ENCODE measurements at places on chromosomes 1 and 21.

DNA sequence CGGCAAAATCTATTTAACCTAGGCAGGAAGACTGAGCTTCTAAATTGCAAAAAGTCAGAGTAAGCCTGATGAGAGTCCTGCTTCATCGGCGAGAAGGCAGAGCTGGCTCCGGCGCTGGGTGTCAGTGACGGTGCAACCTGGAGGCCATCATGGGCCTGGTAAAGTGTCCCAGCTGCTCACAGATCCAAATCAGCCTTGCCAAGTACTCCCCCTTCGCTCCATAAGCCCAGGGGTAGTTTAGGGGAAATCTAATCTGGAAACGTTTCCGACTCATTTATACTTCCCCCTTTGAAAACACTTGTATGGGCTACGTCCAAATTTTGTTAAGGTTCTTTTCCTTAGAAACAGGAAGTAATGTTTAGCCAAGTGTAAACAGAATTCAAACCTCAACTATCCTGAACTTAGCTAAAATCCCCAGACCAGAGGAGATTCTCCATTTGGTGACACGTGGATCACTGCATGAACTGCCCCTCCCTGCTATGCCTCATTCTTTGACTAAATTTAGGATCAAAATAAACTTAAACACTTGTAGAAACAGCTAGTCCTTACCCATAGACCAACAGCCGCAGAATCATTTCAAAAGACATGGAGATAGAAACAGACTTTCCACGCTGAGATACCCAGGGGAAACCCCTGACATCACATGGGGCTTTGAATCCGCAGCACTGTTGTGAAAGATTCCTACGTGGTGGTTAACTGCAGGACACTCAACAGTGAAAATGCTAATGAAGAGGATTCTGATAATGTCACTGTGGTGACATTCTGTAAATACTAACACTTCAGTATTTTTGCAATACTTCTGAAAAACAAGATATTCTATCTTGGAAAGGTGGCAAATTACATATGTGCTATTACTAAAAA, 172.7 kb downstream of the TGFBR3 start:
- peak; percentile 72 for DNase-seq

- DNase-seq = peak; percentile 79
Measured at GRCh38 chr1:9900142-9901043, 9.7 kb downstream of the CTNNBIP1 start.

GRCh38 chr1:157226739-157227138, 88.5 kb upstream of the ETV3 start:
- no peak for DNase-seq

- DNase-seq = peak; percentile 52
Measured at GRCh38 chr1:12548973-12549459, 69.0 kb downstream of the DHRS3 start.

GRCh38 chr21:26171258-26172100, 909 bp upstream of the APP start:
- DNase-seq = no peak

GRCh38 chr1:98267423-98267822, 346.6 kb upstream of the DPYD start:
- DNase-seq = no peak

- no peak for DNase-seq
Measured at GRCh38 chr1:43786960-43787359, 79.6 kb downstream of the ST3GAL3 start.

DNA sequence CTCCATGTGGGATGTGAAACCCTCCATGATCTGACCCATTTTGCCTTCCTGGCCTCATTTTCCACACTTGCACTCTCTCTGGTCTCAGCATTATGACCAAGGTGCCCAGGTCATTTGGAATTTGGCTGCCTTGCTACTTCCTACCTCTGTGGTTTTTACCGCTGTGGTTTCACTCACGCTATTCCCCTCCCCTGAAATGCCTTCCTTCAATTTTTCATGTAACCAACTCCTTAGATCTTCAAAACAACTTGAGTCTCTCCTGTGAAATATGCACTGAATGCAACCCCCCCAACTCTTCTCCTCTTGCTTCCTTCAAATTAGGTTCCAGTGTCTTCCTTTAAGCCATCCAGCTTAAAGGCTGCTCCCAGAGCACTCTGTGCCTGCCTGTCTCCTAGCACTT, 50.1 kb downstream of the PHC2 start:
- DNase-seq = no peak

- no peak for DNase-seq
Measured at GRCh38 chr21:14560555-14560954, 14.4 kb upstream of the SAMSN1 start.

GRCh38 chr1:219090607-219091006, 83.1 kb upstream of the LYPLAL1 start:
- DNase-seq = no peak

- no peak for DNase-seq
Measured at GRCh38 chr1:68808351-68808750, 311.5 kb upstream of the DEPDC1 start.

GRCh38 chr1:206790502-206791250, 18.4 kb upstream of the IL10 start:
- DNase-seq = no peak

DNA sequence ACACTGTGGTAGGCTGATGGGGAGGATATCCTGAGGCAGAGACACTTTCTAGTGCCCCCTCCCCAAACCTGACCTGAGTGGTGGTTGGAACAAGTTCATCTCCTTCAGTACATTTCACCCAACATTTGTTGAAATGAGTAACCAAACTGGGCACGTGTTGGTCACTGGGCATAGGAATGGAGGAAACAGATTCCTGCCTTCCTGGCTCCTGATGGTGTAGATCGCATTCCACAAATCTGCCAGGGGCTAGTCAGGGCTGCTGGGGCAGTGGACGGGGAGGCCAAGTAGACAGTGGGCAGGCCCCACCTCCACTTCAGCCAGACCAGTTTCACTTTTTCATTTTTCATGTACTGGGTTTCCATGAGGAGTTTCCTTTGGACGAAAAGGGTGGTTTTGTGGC, 16.5 kb upstream of the ALX3 start:
- DNase-seq = no peak

DNA sequence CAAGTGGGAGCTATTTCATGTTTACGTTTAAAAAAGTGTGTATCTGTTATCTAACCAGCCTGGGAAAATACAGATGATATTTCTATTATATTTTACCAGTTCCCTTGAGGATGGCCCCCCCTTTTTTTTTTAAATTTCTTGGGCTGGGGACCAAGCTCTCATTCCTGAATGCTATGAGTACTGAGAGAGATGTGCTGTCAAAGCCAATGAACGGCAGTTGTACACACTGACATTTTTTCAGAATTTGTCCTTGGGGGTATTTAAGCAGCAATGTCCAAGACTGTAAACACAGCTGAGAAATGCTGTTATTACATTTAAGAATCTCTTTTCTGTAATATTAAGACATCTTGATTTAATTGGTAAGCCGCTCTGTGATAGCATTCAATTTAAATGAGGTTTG, 177.9 kb downstream of the ST6GALNAC3 start:
- DNase-seq = no peak

DNA sequence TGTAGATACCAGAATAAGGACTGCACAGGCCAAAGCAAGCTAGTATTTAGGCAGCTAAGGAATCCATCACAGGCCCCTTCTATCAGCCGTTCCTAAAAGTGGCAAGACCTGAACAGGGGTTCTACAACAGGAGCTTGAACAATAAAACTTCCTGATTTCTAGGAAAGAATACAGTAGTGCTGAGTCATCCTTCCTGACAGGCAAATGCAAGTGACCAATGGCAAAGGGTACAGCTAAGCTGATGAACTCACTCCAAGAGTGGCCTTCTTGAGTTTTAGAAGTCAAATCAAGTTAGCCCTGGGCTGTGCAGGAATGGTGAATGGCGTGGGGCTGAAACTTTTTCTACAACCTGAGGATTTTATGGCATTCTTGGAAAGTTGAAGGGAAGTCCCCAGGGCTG, 112.9 kb downstream of the GREM2 start:
- DNase-seq = no peak

DNA sequence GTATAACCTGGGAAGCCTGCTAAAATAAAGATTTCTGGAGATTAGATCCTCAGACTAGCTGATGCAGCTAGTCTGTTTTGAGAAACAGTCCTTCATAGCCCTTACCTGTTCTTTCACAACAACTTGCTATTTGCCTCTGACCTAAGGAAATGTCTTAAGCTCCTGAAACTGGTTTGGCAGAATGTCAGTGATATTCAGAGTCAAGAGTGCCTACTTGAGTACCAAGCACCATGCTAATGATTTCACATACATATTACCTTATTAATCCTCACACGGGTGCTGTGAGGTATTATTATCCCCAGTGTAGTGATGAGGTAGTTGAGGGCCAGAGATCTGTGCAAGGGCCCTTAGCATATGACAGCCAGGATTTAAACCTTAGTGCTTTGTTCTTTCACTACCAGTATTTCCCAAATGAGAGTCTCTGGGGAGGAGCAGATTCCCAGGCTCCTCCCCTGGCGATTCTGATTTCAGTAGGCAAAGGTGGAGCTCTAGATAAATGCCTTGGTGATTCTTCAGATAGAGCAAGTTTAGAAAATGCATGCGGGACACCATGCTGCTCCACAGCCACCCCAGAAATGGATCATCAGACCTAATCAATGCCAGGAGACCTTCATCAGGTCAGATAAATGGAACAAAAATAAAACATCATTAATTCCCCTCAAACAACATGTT, 47.4 kb upstream of the WNT2B start:
- DNase-seq = no peak

DNA sequence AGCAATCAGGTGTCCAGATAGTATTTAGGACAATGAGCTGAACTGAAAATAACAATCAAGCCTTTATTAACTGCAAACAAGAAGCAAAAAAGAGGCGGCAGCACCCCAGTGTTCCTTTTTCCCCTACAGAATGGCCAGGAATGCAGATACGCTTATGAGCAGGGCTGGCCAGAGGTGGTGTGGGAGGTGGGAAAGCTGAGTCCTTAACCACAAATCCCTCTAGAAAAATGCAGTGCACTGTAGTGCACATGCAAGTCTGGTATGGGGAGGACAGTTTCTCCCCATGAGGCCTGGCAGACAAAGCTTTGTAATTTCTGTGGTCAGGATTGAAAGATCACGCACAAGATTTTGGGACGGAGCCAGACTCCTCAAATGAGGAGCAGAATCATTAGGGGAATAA, 10.7 kb upstream of the IFNAR1 start:
- DNase-seq = no peak

- no peak for DNase-seq
Measured at GRCh38 chr21:17768840-17769446, 50.2 kb downstream of the C21orf91 start.

- peak; percentile 73 for DNase-seq
Measured at GRCh38 chr1:160046494-160047110, 14.8 kb upstream of the PIGM start.

DNA sequence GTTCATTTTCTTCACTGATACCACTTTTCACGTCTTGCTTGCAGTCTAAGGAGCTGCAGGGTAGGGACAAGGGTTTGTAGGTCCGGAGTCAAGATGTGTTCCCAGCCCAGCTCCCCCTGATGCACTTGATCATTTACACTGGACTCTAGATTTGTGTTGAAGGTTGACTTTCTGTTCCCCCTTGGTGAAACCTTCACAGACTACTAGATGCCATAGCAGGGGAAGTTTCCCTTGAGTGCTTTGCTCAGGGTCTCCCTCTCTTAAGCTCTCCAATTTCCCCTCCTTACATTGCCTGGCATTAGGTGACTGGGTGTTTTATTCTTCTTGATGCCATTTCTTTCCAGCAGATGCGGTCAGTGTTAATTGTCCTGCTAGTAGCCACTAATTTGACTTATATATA, 8.0 kb upstream of the RAB3GAP2 start:
- no peak for DNase-seq

DNA sequence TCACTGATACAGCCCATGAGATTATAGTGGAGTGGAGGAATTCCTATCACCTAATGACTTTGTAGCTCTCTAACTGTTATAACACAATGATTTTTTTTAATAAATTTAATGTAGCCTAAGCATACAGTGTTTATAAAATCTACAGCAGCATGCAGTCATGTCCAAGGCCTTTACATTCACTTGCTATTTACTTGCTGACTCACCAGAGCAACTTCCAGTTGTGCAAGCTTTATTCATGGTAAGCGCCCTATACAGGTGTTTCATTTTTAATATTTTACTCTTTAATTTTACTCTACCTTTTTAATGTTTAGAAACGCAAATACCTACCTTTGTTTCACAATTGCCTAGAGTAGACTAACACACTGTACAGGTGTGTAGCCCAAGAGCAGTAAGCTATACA, 1652.2 kb downstream of the BRINP3 start:
- DNase-seq = no peak

DNA sequence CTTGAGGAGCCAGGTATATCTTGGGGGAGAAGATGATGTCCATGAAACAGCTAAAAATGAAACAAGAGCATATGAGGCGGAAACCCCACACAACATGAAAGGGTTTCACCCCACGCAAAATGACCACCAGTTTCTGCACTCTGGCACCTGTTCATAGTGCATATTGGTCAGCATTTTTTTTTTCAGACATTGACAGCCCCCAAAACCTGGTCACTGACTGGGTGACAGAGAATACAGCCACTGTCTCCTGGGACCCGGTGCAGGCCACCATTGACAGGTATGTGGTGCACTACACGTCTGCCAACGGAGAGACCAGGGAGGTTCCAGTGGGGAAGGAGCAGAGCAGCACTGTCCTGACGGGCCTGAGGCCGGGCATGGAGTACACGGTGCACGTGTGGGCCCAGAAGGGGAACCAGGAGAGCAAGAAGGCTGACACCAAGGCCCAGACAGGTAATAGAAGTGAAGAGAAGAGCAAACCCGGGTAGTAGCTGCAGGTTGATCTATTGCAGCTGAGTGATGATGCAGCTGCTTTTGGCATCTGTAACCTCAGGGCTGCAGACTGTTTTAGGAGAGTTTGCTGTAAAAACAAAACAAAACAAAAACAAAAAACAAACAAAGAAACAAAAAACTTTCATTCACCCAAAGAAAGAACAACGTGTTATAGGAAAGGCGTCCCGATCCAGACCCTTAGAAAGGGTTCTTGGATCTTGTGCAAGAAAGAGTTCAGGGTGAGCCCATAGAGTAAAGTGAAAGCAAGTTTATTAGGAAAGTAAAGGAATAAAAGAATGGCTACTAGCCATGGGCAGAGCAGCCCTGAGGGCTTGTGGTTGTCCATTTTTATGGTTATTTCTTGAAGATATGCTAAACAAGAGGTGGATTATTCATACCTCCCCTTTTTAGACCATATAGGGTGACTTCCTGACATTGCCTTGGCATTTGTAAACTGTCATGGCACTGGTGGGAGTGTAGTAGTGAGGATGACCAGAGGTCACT, 51.0 kb downstream of the TNN start:
- no peak for DNase-seq

- no peak for DNase-seq
Measured at GRCh38 chr1:213201380-213202155, 150.5 kb downstream of the RPS6KC1 start.
